ENCODE measurements at places on chromosomes 11 and 22.

DNA sequence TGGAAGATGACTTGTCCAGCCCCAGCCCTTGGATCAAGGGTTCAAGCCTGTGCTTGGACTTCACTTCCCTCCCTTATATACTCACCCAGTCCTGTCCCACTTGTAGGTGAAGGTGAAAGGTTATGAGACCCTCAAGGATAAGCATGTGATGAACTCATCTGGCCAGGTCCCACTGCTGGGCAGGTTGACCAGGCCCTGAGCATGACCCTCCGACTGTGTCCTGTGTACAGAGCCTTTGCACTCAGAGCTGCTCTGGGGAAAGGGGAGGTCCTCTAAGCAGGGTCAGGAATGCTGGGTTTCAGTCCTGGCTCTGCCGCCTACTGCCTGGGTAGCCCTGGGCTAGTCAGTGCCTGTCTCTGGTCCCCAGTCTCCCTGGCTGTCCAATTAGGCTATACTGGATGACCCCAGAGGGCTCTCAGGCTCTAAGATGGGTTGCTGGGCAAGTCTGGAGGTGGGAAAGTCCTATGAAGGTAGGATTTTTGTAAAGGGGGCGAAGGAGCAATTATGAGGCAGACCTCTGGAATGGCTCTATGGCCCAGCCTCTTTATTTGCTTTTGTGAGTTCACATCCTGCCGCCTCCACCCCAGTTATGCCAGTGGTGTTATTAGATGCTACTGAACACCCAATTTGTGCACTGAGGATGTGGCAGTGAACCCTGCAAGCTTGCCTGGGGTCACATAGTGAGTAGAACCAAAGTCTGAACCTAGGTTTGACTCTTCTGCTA is 14.1 kb downstream of the DGAT2 start:
- no peak for DNase-seq

DNA sequence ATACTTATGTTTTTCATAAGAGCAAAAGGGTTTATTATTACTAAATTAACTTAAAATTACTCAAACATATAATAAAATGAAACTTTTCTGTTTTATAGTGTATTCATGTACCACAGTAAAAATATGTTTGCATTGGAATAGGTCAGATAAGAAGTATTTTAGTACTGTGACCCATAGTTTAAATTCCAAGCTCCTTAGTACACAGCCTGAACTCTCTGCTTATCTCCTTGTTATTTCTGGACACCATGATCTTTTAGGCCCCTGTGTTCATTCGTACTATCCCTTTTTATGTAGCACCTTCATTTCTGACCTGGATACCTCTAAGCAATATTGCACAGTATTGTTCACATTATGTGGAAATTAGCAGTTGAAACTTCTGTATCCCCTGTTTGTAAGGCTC is 296.7 kb upstream of the SYN3 start:
- DNase-seq, result no peak

GRCh38 chr11:88345408-88345807 is 7.9 kb upstream of the CTSC start:
- DNase-seq, result no peak

GRCh38 chr11:102438311-102439062 is 14.1 kb downstream of the TMEM123 start:
- no peak for DNase-seq

DNA sequence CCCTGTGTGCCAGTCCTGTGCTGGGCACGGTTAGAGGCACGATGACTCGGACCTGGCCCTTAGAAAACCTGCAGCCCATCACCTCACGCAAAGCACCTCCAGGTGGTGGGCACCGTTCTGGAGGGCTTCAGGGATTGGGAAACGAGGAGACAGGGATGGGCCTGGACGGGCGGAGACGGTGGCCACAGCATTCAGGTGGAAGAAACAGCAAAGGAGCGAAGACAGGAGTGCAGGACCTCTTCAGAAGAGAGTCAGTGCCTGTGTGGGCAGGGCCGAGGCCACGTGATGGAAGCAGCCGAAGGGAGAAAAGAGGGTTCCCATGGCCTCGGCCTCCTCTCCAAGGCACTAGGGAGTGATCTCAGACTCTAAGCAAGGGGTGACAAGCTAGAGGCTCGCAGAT is 8.1 kb upstream of the SLC22A12 start:
- DNase-seq, result no peak

- no peak for DNase-seq
Measured at GRCh38 chr11:47571895-47572294, 6.5 kb downstream of the PTPMT1 start.

DNA sequence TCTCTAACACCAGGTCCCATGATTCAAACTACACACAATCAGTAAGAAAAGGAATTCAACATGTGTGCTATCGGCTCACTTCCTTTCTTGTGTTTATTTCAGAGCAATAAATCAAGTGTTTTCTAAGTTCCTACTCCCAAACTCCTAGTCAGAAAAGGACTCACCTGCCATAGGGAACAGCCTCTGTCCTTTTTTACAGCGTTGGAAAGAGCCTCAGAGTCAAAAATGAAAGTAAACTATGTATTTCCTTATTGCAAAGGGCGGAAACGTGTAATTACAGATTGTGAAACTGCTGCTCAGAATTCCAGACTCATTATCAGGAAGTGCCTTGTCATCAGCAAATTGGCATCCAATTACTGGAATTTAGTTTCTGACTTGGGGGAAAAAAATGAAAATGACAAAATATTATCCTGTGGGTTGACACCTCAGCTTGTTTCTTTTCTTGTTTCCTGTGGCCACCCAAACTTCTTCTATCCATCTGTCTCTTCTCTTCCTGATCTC is at the start of gene CASP4:
TSS of gene CASP4 (minus strand) at position 220 of the 501 bp plus-strand sequence. CDS start at position 171, 49 bp downstream.
- no peak for DNase-seq

DNA sequence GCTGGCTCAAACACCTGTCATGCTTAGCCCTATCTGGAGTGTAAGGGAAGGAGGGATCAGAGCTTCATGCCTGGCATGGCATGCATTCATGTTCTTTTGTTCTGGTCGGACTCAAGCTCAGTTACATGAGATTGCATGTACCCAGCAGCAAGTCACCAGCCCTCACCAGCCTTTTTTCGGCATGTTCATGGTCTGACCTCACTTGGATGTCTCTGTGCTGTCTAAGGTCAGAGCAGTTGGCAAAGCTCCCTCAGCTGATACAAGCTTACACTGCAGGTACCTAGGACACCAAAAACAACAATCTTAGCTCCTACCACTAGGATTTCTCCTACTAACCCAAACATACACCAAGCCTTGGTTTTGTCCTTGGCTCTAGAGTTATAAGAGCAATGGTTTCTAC is 152.6 kb downstream of the BARX2 start:
- no peak for DNase-seq

DNA sequence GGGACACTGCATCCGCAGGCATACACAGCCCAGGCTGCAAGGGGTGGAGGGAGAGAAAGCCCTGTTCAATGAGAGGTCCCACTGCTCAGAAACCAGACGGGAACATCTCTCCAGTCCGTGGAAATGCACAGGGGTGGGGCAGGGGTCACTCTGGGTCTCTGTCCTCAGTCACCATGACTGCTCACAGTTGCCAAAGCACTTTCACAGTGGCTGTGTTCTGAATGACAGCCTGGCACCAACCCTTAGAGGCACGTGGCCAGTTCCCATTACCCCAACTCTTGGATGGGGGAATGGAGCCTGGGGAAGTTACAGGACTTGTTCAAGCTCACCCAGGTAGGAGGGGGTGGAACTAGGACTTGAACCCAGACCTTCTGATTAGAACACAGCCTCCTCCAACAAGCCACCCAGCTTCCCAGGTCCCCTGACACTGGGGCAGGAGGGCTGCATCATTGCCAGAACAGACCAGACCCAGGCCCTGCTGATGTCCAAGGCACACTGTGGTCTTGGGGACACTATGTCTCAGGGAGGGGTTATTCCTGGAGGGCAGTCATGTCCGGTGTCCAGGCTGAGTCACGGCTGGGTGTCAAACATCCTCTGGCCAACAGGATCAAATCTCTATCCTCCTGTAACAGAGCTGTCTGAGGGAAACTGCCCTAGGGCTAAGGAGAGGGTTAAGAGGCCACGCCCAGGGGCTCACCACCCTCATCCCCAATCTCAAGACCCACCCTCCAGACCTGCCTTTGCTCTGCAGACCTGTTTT is 8.2 kb downstream of the ZNF70 start:
- DNase-seq, result no peak

DNA sequence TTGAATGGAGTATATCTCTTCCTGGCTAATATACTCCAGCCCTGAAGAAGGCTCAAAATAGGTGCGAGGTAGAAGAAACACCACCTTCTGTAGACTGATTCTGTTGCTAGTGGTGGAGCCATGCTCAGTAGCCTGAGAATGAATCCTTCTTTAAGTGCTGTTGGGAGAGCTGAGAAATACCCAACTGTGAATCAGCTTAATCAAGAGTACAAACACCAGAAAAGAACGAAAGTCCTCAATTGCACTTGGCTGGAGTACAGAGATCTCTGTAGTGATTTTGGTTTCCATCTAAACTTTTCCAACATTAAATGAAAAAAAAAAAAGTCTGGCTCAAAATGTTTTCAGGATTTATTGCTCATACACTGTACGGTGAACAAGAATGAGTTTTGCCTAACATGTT is 619.1 kb downstream of the METTL15 start:
- DNase-seq, result no peak

GRCh38 chr11:78290293-78291176 is 101.8 kb downstream of the USP35 start:
- DNase-seq, result no peak

- no peak for DNase-seq
Measured at GRCh38 chr11:22769081-22769480, 60.5 kb downstream of the SVIP start.

DNA sequence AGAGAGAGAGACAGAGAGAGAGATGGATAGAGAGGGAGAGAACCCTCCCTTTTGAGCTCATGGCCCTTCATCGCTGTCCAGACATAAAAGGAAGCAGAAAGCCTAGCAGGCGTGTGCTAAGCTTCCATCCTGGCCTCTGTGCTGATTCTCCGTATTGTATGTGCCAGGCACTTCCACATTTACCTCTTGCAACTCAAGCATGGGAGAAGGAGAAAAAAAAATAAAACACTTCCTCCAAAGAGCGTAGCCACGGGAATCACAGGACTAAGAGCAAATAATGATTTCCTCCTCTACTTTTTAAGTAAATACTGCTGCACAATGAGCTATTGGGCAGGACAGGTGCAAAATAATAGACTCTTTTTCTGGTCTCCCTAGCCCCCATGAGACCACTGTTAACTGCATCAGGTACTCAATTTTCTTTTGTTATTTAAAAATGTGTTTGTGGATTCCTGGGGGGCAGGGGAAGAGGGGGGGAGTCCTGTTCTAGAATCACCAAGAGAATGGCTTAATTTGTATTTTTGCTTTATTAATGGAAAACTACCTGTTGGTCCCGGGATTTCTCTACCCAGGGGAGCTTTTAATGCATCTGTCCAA is 154.3 kb downstream of the NXPE2 start:
- no peak for DNase-seq

GRCh38 chr11:57001674-57002401 is 13.1 kb downstream of the OR5AK2 start:
- no peak for DNase-seq

DNA sequence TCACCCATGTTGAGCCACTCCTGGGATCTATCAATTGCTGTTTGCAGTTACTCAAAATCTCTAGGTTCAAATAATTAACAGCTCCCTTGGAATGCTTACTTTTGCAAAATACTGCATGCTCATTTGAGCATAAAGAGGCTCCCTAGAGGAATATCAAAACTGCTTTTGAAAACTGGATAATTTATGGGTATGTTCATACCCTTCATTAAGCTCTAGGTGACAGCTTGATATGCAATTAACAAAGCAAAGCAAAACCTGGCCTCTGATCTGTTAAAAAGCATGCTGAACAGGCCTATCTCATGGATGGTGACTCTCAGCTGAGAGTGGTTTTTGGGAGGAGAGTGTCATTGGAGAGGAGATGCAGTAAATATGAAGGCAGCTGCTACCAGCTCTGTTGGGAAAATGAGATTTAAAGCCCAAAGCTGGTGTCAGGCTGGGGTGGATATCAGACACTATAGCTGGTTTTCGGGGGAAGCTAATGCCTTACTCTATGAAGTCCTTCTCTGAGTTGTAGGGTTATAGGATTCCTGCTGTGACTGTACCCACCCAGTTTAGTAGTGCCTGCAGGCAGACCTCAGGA is 110.9 kb downstream of the RASSF10 start:
- peak; percentile 83 for DNase-seq

- no peak for DNase-seq
Measured at GRCh38 chr11:78878631-78879030, 304.0 kb upstream of the NARS2 start.

GRCh38 chr11:57164317-57164716 is 17.4 kb upstream of the LRRC55 start:
- peak; percentile 59 for DNase-seq

DNA sequence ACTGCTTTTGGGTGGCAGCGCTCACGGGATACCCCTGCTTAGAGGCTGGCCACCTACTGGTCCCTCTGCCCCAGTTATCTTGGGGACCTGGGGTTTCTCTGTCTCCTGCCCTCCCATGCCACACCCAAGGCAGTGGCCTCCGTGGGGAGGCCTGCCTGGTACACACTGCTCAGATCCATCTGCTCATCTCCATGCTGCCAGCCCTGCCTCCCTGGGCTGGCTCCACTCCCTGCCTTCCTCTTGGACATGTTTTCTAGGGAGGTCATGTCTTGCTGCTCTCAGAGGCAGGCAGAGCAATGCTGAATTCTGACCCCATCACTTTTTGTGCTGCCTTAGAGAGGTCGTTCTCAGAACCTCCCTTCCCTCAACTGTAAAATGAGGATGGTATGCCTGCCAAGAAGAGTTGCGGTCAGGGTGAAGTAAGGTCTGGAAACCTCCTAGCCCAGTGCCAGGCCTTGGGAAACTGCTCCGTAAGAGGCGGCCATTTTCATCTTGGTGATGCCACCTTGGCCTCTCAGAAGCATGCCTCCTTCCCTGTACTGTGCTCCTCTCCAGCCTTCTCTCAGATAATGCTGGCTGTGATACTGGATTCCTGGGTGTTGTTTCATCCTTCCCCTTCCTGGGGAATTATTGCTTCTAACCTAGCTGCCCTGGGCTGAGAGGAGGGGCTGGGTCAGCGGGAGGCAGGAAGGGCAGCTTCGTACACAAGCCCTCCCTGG is 186.4 kb upstream of the ZBED5 start:
- no peak for DNase-seq

DNA sequence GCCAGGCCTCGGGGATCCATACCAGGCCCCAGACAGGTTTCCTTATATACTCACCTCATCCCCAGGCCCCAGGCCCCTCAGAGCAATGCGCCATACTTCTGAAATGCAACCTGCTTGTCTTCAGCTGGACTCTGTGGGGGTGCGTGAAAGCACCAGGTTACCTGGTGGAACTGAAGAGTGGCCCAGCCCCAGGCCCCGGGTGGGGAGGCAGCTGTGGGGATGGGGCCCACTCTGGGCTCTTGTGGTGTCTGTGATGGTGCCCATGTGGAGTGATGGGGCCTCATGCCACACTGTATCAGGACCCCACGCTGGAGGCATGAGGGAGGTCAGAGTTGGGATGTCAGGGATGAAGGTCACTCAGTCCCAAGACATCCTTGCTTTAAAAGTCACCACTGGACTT is 999.0 kb downstream of the BRD1 start:
- no peak for DNase-seq

- no peak for DNase-seq
Measured at GRCh38 chr22:26589367-26589844, 526 bp downstream of the TPST2 start.

- no peak for DNase-seq
Measured at GRCh38 chr22:38193580-38193979, 8.2 kb upstream of the MAFF start.
